ENCODE measurements at places on chromosomes 1 and 21. TPM values are rescaled to one million over a fixed set of nuclear protein-coding genes. Genes with fewer than 3 reads are reported as not detected.

- H3K4me3 ChIP-seq: peak overlapping the region; percentile 51
- H3K27ac ChIP-seq: 0 out of 2 replicates have a peak overlapping the region, but pooled peaks have one; percentile 40
Measured at GRCh38 chr1:2546515-2547209, 9.5 kb upstream of the TNFRSF14 start.

C1orf185 gene
- not detected for total RNA-seq

DNA sequence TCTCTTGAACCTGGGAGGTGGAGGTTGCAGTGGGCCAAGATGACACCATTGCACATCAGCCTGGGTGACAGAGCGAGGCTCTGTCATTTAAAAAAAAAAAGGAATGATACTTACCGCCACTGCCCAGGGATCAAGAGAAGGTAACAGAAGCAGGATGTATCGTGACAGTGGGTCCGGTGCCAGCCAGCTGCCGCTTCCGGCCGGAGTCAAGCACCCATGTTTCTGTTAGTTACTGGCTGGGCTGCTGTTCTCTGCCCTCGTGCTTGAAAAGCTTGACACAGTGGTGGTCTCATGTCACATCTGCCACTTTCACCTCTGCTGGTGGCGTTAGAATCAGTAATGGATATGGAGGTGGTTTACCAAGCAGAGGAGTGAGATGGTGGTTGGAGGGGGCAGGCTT is 21.0 kb downstream of the IFNGR2 start:
- peaks cover 27% of the 10 kb centered on the region for H3K36me3 ChIP-seq
- no peaks in the 10 kb centered on the region for H3K27me3 ChIP-seq
- H3K4me3 ChIP-seq: no peak overlapping the region

DNA sequence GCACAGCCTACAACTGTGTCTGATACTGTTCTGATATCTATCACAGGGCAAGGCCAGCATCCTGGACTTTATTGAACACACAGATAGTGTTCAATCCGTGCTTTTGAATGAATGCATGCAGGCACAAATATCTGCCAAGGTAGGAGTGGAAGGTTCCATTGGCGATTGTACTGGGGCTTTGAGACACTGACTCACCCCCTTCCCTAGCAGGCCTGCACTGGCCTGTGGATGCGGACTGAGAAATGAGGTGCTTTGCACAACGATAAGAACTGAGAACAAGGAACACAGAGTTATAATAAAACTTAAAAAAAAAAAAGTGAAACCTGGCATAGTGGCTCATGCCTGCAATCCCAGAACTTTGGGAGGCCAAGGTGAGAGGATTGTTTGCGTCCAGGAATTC is 62.4 kb upstream of the NGF start:
- no peak overlapping the region for H3K4me3 ChIP-seq
- H3K27ac ChIP-seq: no peak overlapping the region
- H3K27me3 ChIP-seq: no peaks in the 10 kb centered on the region
- no peak for DNase-seq
- no peaks in the 10 kb centered on the region for H3K36me3 ChIP-seq
- H3K4me1 ChIP-seq: no peaks in the 10 kb centered on the region

PDZK1IP1 gene
- total RNA-seq: not detected

- no peaks in the 10 kb centered on the region for H3K4me1 ChIP-seq
- DNase-seq: no peak
- H3K27me3 ChIP-seq: no peaks in the 10 kb centered on the region
- H3K27ac ChIP-seq: no peak overlapping the region
- H3K4me3 ChIP-seq: no peak overlapping the region
Measured at GRCh38 chr1:3257788-3258187, 188.8 kb downstream of the PRDM16 start.

- no peaks in the 10 kb centered on the region for H3K4me1 ChIP-seq
- H3K27ac ChIP-seq: no peak overlapping the region
- H3K36me3 ChIP-seq: no peaks in the 10 kb centered on the region
- no peak overlapping the region for H3K4me3 ChIP-seq
Measured at GRCh38 chr1:20601129-20601825, 12.4 kb downstream of the CDA start.

TCHHL1 gene
- not detected for total RNA-seq

GRCh38 chr21:34983680-34984086 is 65.4 kb downstream of the RUNX1 start:
- no peak overlapping the region for H3K4me3 ChIP-seq
- H3K4me1 ChIP-seq: no peaks in the 10 kb centered on the region
- no peak overlapping the region for H3K27ac ChIP-seq
- DNase-seq: no peak

- no peak for DNase-seq
- no peak overlapping the region for H3K27ac ChIP-seq
- H3K27me3 ChIP-seq: no peaks in the 10 kb centered on the region
- no peaks in the 10 kb centered on the region for H3K36me3 ChIP-seq
Measured at GRCh38 chr1:199084293-199084692, 445.5 kb downstream of the PTPRC start.

GRCh38 chr1:236836157-236836556 is 41.1 kb downstream of the MTR start:
- peaks cover 26% of the 10 kb centered on the region for H3K36me3 ChIP-seq
- H3K27ac ChIP-seq: no peak overlapping the region

PGLYRP3 gene
- not detected for total RNA-seq

DNA sequence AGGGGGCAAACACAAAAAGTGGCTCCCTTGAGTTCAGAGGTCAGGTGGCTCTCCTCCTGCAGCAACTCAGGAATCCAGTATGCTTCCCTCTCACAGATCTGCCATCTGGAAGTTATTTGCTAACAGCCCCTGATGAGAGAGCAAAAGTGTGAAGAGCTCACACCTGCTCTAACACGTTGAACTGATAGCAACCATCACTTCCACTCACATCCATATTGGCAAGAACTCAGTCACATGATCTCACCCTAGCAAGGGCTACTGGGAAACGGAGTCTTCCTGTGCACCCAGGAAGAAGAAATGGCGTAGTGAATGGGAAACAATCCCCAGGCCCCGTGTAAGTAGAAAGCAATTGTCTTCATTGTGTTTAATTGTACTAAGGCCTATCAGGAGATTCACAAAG is 20.7 kb upstream of the SLC45A1 start:
- no peaks in the 10 kb centered on the region for H3K36me3 ChIP-seq
- no peak overlapping the region for H3K27ac ChIP-seq
- H3K4me1 ChIP-seq: peaks cover 10% of the 10 kb centered on the region
- H3K4me3 ChIP-seq: no peak overlapping the region

DNA sequence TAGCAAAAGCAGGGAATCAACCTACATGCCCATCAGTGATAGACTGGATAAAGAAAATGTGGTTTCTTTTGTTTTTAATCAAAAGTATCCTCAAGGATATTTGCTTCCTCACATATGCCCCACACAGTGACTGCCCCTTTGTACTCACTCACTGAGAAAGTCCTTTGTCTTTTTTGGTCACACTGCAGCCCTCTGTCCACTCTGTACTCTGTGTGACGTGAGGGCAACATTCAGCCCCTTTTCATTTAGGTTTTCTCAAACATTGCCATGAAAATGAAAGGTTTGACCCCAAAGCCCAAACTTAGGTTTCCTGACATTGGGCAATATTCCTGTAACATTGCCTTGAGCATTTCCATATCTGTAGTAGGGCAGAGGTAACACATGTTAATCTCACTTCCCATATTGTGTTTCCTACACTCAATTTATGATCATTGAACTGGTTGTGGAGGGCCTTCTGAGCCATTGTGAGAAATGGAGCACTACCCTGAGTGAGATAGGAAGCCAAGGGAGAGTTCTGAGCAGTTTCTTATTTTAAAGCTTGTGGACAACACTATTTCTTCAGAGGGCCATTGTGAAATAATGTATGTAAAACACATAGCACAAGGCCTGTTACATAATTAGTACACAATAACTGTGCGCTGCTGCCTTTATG is 501.9 kb upstream of the C1orf87 start:
- H3K4me3 ChIP-seq: no peak overlapping the region
- no peaks in the 10 kb centered on the region for H3K4me1 ChIP-seq
- no peaks in the 10 kb centered on the region for H3K36me3 ChIP-seq
- no peak overlapping the region for H3K27ac ChIP-seq
- H3K27me3 ChIP-seq: no peaks in the 10 kb centered on the region

DNA sequence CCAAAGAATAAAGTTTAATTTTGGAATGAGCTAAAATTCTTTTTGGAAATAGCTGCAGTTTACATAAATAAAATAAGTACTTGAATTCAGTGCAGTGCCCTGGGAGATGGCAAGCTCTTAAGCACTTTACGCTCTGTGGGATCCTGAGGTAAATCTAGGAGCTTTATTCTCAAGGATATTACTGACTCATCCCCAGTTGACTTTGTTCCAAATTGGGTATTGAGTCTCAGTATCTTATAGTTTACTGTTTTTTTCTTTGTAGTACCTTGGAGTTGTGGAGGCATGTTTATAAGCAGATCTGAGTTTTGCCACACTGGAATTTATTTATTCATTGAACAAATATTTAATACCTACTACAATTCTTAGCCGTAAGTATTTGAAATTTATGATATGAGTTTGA is 27.4 kb upstream of the HRNR start:
- no peaks in the 10 kb centered on the region for H3K27me3 ChIP-seq
- no peak overlapping the region for H3K27ac ChIP-seq

MSTO1 gene
- total RNA-seq: 47.0 TPM

SLC35D1 gene
- 2.8 TPM for total RNA-seq

HOOK1 gene
- 34.5 TPM for total RNA-seq

DNA sequence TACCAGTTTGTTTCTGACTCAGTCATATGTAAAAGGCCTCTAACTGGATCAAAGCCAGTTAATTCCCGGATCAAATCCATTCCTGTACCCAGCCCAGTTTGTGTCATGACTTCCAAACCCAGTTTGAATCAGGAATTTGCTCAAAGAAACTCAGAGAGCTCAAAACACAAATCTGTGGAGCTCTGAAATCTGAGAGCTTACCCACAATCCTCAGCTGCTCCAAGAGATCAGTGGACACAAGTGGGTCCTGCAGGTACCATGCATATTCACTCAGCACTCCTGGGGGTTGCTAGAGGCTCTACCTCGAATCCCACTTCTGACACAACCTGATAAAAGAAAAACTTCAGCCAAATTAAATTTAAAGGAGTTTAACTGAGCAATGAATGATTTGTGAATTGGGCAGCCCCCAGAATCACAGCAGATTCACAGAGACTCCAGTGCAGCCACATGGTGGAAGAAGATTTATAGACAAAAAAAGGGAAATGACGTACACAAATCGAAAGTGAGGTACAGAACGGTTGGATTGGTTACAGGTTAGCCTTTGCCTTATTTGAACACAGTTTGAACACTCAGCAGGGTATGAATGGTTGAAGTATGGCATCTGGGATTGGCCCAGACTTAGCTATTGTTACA is 11.9 kb upstream of the MRPL55 start:
- H3K4me3 ChIP-seq: no peak overlapping the region
- no peak overlapping the region for H3K27ac ChIP-seq
- H3K27me3 ChIP-seq: no peaks in the 10 kb centered on the region
- DNase-seq: no peak

DNA sequence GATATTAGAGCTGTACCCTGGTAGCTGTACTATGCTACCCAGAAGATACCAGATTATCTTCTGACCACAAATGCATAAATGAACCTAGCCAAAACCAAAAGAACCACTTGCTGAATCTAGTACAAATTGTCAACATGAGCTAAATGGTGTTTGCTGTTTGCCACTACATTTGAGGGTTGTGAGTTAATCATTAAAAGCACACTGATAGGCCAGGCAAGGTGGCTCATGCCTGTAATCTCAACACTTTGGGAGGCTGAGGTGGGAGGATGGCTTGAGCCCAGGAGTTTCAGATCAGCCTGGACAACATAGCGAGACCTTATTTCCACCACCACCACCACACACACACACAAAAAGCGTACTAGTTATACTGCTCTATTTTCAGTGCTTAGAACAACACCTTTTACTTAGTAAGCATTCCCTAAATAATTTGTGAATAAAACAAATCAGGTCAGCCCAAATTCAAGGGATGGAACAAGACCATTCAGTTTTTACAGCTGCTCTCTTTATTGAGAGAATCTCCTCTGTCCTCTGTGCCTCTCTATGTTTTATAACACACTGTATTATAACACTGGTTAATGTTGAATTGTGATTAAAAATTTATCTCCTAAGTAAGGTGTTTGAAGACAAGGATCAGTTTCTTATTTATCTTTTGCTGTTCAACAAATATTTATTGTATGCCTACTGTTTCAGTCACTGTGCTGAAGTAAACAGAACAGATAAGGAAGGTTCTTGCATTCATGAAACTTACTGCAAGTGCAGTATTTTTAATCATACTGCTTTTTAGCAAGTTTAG is 44.0 kb downstream of the MAGI3 start:
- H3K27ac ChIP-seq: no peak overlapping the region
- H3K4me1 ChIP-seq: peaks cover 6% of the 10 kb centered on the region
- no peak overlapping the region for H3K4me3 ChIP-seq
- no peaks in the 10 kb centered on the region for H3K27me3 ChIP-seq
- DNase-seq: no peak

- no peak for DNase-seq
- no peak overlapping the region for H3K4me3 ChIP-seq
- no peak overlapping the region for H3K27ac ChIP-seq
- H3K36me3 ChIP-seq: no peaks in the 10 kb centered on the region
- no peaks in the 10 kb centered on the region for H3K27me3 ChIP-seq
Measured at GRCh38 chr1:84795966-84796600, 96.9 kb downstream of the LPAR3 start.
